Fibroblast of mammary gland (primary cell): ENCODE measurements at places on chromosomes 4 and X.
A peak's percentile ranks its signal among the peaks of the same experiment; 100 is the strongest.

DNA sequence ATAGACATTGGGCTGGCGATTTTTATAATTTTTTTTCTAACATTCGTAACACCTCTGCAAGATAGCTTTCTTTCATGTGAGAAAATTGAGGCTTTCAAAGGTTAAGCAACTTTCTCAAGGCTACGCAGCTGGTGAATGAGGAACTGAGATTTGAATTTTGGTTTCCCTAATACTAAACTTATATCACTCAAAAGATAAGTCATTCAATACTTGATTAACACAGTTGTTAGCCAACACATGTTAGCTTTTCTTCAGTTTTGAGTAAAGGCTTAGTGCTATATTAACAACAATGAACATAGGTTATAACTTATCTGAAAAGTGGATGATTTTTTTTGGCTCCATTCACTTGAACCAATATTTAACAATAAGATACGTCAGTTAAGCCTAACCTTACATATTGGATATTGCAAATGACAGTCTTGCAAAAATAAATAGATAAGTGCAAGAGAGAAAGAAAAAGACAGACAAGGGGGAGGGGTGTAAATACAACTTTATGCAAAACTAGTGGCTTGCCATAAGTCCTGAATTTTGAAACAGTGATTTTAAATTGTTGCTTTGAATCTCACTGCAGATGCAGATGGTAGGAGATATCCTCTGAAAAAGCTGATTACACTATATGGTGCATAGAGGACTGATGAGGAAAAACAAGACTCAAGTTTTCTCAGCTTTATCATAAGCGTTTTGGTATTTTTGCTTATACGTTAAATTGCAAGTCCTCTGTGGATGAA, 11.1 kb upstream of the GPM6A start:
- no peak for DNase-seq

DNA sequence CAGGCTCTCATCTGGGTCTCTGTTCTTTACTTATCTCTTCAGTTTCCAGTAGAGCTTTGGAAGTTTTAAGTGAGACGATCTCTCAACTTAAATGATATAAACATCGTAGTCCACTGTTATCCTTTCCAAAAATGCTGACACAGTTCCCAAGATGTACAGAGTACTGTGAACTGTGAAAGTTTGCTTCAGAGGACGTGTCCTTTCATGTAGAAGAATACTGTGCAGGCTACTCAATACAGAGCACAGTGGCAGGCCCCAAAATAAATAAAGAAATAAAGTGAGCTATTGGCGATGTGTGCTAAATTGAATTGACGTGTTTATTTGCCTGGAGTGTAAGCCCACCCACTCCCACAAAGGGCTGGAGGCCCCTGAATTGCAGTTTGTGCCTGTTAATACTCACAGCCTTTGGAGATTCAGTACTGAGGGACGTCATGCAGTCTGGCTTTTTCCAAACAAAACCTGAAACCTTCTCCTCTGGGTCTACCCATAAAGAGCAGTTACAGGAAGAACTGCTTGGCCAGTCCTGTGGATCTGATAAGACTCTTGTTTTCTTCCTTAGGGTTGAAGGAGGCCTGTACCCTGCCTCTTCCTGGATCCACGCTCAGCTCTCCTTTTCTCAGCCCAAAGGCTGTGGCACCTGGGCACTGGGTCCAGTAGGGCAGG, 66.1 kb downstream of the SOWAHB start:
- no peak for DNase-seq

GRCh38 chrX:36583674-36584073, 424.5 kb upstream of the FAM47C start:
- no peak for DNase-seq

DNA sequence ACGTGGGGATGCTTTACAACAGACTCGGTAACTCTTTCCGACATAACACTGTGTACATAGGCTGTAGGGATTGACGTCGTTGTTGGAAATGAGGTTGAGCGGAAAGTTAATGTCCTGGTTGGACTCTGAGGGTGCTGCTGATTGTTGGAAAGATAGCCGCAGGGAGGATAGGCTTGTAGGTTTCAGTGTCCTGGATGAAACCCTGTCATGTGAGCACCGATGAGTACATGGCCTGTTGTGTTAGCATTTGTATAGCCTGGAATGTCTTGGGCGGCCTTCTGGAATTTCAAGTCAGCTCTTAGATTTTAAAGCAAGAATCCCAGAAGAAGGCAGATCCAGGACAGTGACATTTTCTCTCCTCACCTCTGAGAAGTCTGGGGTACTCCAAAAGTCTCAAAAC, 63.3 kb downstream of the TBC1D14 start:
- DNase-seq: no peak

DNA sequence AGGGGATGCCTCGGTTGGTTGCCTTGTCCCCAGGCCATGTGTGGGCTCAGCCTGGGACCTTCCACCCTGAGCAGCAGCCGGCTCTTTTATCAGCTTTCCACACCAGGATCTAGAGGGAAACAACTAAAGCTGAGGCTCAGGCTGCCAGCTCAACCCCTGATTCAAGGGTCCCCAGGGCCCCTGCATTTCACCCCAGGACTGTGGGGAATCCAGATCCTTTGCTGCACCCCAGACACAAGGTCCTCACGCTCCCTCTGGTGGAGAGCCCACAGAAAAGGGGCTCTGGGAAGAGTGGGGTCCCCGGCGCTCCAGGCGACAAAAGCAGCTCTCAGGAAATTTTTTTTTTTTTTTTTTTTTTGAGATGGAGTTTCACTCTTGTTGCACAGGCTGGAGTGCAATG, 64.3 kb downstream of the ZFYVE28 start:
- DNase-seq: peak; percentile 7
